Fibroblast of lung (primary cell): ENCODE measurements at places on chromosomes 12 and 14. TPM values are rescaled to one million over a fixed set of nuclear protein-coding genes. Genes with fewer than 3 reads are reported as not detected.

Gene TOMM20L
- total RNA-seq, result not detected in 2 replicates

Gene FLRT2
- total RNA-seq, result 14.5 and 22.9 TPM in 2 replicates

DNA sequence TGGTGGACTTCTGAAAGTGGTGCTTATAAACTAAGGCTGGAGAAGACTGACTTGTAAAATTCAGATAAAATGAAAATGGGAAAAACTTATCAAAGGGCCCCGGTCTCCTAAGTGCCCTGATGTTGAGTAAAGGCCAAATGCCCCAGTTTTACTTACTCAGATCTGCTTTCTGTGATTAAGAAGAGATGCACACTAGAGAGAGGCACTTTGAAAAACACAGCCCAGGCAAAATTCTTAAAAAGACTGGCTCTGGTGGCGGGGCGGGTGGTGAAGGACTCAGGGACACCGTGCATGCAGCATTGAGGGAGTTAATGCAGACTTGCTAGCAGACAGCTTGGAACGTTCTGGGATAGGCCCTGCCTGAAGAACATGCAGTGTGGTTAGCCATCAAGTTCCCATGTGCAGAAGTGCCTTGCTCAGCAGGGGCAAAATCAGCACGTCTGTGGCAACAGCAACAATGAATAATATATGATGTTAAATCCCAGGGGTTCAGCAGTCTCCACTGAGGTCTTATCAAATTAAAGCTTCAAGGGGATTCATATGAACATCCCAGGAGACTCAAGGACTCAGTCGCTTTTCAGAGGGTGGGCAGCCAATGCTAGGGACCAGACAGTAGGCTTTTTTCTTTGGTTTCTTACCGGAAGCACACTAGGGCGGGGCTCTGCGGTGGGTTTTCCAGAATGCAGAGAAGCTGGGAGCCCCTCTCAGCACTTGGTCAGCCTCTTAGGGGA is 105.0 kb downstream of the DAD1 start:
- no peak for DNase-seq

Gene L2HGDH
- total RNA-seq, result 3.1 and 3.8 TPM in 2 replicates

Gene VRK1
- total RNA-seq, result 24.9 and 40.3 TPM in 2 replicates

Gene KRT75
- total RNA-seq, result not detected in 2 replicates

DNA sequence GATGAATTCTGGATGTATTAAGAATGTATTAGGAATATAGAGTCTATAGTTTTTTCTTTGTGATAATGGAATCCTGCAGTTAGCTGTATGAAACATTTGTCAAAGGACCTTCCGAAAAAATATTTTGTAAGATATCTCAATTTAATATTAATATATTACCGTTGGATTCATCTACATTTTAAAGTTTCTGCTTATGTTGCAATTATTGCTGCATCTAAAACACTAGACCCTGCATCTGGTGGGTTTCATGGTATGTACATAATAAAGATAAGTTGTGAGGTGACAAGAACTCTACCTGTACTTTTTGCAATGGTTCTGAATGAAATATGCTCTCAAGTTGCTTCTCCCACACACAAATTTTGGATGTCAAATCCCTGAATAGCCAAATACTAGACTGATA is 565.9 kb upstream of the FBXO33 start:
- no peak for DNase-seq
